ENCODE measurements at places on chromosomes 16 and 17.

GRCh38 chr16:68251832-68252231 is 6.7 kb downstream of the PLA2G15 start:
- no peak for DNase-seq

DNA sequence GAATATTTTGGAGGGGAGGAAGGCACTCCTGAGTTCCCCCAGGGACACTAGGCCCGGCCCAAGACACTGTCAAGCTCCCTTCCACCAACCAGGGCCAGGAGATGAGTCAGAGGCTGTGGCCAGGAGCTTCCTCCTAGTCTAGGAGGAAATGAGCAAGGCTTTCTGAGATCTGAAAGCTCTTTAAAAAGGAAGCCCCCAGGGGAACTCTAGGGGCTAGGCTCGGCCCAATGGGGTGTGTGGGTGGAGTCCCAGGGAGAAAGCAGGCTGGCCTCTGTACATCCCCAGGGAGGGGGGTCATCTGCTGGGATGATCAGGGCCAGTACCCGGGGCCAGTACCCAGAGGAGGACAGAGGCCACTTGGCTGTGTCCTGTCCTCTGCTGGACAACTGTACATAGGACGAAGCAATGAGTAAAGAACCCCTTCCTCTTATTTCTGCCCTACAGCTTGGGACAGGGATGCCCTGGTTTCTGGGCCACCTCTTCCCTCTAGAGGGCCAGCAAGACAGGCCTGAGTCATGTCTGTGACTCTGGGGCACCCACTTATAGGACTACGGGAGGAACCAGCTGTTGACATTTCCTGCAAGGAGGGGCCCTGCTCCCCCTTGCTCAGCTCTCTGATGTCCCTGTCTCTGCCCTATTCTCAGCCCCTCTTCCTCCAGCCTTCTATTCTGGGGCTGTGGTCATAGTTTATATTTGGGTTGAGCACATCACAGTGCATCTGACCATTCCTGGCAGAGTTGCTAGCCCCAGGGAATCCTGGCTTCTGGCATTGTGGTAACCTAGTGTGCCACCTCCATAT is 2.7 kb downstream of the FHOD1 start:
- peak; percentile 86 for DNase-seq

DNA sequence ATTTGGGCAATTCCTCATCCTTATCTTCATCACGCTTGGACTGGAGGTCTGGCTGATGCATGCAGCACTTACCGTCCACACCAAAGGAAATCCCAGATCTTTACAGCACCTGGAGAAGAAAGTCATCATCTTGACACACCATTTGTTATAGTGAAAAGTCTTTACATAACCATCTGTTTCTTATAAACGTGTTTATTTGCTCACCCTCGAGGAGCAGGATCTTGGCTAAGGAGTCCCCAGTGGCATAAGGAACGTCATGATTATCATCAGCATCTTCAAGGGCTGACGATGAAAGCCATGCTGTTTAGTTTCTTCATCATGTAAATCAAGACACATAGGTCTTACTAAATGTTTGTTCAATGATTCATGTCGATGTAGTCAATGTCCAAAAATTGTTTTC is 248.8 kb upstream of the ELAC2 start:
- DNase-seq: no peak

- no peak for DNase-seq
Observed at GRCh38 chr16:72072514-72073342, 9.7 kb downstream of the HPR start.

GRCh38 chr16:85629853-85630252 is 16.7 kb downstream of the GSE1 start:
- DNase-seq: no peak

- no peak for DNase-seq
Observed at GRCh38 chr17:35856603-35857002, 12.1 kb downstream of the HEATR9 start.

GRCh38 chr16:78462288-78463208 is 363.1 kb downstream of the WWOX start:
- no peak for DNase-seq

DNA sequence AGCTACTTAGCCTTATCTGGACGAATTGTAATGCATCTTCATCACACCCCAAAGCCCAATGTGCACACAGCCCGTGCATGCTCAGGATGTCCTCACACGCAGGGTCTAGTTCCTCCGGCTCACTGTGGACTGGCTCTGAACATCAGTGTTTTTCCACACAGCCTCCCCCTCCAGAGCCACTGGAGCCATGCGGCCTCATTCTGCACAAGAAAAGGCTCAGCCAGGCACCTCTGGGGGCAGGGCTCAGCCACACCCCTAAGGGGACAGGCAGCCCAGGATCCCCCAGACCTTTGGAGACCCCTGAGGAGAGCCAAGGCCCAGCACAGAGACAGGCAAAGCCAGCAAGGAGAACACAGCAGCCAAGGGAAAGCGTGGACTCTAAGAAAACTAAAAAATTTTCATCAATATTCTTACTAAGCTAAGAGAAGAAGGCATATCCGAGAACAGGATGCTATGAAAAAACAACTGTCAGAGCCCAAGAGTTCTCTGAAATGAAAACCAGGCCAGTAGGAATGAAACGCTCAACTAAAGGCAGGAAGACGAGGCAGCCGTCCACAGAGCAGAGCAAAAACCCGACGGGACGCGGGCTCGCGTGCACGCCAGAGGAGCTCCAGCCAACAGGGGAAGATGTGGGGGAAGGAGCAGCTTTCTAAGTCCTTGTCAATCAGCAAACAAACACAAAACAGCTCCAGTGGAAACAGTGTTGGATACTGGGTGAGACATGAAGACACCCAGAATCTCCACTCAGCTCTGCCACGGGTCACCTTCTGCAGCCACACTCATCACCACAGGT is 34.5 kb downstream of the MAP1LC3B start:
- no peak for DNase-seq

GRCh38 chr17:74603037-74603635 is 11.1 kb upstream of the CD300LD start:
- DNase-seq: no peak

DNA sequence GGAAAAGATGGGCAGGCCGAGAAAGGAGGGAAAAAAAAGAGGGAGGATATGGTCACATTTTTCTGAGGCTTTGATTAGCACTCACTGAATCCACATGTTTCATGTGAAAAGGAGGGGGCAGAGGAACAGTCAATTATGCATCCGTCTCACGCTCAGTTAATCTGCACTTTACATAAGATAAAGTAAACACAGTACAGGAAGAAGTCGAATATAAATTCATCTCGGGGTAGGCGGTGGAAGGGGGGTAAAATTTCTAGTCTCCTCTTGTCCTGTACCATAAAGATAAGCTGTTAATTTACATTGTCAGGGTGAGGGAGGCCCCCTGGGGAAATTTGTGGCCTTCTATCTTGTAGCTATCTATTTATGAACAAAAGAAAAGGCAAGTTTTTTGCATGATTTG is 73.1 kb upstream of the CES5A start:
- DNase-seq: no peak

- no peak for DNase-seq
Observed at GRCh38 chr17:61398721-61399130, 917 bp upstream of the TBX2 start.

Measured in GF-D8 (cell line).